ENCODE measurements at places on chromosomes 6 and 20.

DNA sequence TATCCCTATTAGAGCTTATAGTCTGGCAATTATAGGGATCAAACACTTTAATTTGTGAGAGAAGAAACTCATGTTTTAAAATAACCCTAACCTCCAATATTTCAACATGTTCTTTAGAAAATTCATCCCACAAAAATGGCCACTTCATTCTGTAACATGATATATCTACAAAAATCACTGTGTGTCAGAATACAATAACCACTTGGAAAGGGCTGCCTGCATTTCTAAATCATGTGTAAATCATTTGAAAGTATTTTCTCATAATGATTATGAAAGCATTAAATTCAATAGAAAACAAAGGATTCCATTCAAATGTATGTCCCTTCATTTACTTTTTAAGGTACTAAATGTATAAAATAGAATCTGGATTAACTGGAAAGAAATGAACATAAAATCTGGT lies 101.4 kb upstream of the NHSL1 start:
- no peak for DNase-seq

DNA sequence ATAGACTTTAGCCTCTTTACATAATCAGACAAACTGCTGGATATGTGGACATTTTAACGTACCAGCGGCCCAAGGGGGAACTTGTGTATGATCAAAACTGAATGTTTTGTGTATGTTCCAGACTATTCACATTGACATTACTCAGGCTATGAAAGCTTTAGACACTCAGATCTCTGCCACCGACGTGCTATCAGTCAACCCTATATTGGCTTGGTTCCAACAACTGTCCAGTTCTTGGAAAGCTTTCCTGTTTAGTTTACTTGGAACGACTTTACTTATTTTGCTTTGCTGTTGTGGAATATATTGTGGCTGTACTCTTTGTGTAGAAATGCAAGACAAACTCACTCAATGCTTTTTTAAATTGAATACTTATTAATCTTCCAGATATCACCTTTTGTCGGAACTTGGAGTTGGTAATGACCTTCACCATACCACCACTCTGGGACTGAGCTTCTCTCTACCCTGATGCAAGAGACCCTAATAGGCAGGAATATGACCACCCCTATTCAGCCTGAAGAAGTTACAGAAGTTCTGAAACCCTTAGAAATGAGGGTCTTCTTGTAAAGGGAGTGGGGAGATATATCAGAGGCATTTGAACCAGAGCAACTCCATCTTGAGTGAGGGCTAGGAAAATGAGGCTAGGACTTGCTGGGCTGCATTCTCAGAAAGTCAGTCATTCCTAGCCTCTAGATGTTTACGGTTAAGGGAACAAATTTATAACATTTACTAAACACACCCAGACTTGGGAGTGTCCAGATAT lies 49.0 kb upstream of the PAX1 start:
- no peak for DNase-seq

GRCh38 chr6:140988780-140989179 lies 1143.9 kb upstream of the GJE1 start:
- DNase-seq = no peak

GRCh38 chr6:135811170-135811569 lies 40.3 kb upstream of the PDE7B start:
- DNase-seq = no peak

DNA sequence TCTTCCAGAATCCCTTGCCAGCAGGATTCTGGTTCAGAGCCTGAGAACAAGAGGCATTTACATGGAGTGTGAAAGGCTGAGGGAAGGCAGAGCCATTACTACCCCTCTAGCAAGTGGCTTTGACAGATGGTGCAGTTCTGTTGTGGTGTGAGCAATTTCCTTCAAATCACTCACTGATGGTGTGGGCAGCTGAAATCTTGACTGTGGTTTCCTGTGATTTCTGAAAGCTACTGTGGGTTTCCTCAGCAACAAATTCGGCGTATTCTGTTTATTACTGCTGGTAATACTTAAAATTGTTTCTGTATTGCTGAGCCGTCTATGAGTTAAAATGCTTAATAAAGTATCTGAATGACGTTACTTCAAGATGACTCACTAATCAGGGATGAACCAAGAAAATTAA lies 181.5 kb upstream of the TCF21 start:
- no peak for DNase-seq

GRCh38 chr6:100691972-100692371 lies 189.2 kb downstream of the ASCC3 start:
- no peak for DNase-seq

DNA sequence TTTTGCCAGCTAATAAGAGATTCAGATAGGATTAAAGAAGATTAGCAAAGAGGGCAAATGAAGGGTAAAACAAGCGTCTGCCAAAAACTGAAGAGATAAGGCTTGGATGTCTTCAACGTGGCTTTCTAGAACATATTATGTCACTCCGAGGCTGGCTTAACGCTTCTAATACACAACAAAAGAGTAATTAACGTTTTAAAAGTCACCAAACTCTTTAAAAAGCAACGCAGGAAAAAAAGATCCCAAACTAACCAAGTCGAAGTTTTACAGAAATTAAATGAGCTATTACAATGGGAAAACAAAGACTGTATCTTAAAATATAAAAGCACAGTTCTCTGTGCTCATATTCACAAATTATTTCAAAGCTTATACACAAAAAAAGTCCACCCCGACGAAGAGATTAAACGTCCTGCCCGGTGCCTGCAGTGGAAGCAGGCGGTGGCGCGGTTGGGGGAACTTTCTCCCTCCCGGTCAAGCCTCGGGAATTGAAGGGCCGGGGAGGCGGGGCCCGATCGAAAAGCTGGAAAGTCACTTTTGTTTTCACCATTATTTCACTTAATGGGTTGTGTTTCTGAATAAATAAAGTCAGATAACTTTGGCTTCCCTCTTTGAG lies 1.2 kb downstream of the MAK start:
- DNase-seq = no peak

GRCh38 chr6:30568245-30568644 lies 3.0 kb upstream of the ABCF1 start:
- no peak for DNase-seq

GRCh38 chr6:117624869-117625481 lies 22.7 kb upstream of the GOPC start:
- no peak for DNase-seq

- no peak for DNase-seq
Observed at GRCh38 chr6:41579088-41579610, 33.0 kb downstream of the FOXP4 start.

DNA sequence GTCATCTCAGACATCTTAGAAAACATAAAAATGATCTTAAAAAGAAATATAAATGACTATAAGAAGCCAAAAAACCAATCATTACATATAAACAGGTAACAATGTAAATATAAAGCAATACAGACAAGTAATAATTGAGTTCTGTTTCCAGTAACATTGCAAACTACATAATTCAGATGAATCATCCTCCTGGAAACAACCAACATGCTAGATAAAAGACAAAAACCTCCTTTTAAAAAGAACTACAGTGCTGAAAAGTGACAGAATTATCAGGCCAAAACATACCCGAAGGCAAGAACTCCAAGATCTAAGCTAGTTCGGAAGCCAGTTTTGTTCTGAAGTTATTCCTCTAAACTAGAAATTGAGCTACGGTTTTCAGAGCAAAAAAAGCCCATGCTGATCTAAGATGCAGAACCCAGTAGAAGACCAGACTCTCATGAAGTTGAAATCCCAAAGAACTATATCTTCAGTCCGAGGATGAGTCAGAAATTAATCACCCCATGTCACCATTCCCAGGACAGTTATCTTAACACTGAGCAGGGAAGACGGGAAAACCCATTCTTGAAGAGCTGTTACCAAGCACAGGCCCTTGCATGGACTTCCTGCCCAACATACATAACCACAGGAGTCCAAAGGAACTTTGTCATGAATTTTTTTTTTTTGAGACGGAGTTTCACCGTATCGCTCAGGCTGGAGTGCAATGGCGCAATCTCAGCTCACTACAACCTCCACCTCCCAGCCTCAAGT lies 9.8 kb downstream of the PGM3 start:
- DNase-seq = no peak

GRCh38 chr6:74632196-74632875 lies 573.5 kb downstream of the COL12A1 start:
- no peak for DNase-seq

DNA sequence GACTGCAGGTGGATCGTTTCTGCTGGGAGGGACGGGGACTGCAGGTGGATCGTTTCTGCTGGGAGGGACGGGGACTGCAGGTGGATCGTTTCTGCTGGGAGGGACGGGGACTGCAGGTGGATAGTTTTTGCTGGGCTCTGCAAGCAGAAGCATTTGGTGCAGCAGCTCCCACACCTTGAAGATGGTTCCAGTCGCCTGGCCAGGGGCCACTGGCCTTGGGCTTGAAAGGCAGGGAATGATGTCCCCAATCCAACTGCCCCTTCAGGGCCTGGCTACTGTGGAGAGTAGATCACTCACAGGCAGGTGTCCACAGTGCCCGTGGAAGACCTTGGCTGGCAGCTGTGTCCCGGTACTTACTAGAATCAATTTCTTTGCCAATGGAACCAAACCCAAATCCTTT lies 68.2 kb downstream of the PSMG4 start:
- DNase-seq = no peak

DNA sequence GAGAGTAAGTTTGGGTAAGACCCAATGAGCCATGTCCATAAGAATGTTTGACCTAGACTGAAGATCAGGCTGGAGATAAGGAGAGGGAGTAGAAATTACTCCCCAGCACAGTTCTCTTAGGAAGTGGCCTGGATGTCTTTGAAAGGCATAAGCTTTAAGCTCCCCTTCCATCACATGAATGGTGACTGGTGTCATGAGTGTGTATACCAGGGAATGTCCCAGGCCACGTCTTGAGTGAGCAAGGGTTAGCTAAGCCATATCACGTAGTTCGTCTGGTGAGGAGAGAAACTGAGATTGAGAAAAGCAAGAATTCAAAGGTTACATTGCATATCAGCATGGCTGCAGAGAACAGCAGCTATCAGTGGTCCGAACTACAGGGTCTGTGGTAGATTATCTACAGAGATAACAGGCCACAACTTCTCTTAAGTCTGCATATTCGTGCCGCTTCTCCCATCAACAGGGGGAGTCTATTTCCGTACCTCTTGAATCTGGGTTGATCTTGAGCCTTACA lies 60.1 kb upstream of the BMP2 start:
- no peak for DNase-seq

- DNase-seq = no peak
Observed at GRCh38 chr20:24781418-24781980, 167.6 kb upstream of the CST7 start.

GRCh38 chr6:14921170-14921569 lies 324.7 kb upstream of the JARID2 start:
- no peak for DNase-seq

DNA sequence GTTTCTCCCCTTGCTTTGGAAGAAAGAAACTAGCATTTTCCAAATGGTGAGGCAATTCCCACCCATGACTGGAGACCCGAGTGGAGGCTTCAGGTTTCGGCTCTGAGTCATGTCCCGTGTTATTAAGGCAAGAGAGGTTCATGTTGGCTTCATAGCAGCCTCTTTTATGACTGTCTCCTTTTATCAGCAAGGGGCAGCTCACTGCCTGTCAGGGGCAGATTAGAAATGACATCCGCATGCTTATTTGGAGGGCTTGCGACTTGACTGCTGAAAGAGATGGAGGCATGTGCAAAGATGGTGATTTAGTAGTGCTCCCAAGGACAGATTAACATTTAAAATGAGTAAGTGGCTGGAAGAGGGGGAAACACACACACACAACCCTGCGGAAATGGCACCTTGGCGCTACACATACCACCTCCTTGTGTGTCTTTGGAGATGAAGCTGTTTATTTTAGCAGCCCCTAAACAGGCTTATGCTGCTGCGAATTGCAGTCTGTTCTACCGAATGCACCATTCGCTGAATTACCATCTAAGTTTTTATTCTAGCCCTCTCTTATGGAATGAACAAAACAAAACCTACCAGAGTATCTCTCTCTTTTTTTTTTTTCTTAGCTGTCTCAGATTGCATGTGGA lies 52.1 kb upstream of the VSTM2L start:
- no peak for DNase-seq

DNA sequence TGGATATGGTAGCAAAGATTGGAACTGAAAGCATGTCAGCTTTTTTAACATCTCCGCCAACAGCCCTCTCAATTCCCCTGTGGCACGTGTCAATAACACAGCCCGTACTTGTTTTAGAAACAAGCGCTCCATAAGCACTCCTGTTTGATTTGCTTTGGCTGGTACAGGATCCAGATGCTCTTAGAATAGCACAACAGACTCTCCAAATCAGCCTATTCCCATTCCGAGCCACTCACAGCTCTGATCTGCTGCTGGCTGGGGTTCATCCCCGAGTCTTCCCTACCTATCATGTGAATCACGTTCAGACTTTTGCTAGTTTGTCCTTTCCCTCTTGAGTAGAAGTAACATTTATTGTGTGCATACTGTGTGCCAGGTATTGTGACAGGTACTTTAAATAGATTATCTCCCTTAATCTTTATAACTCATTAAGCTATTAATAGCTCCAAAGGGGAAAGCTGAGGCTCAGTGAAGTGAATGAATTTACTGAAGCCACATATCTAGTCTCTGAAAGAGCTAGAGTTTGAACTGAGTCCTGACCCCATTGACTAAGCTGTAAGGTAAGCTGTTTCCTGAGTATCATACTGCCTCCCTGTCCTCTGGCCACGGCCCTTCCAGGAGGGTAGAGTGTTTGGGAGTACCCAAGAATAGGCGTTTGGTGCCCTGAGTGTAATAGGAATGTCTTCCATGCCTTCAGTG lies 46.7 kb downstream of the RALY start:
- no peak for DNase-seq

GRCh38 chr20:540391-541201 lies 3.0 kb downstream of the CSNK2A1 start:
- no peak for DNase-seq

- no peak for DNase-seq
Observed at GRCh38 chr6:17100806-17101205, 1.0 kb upstream of the STMND1 start.

DNA sequence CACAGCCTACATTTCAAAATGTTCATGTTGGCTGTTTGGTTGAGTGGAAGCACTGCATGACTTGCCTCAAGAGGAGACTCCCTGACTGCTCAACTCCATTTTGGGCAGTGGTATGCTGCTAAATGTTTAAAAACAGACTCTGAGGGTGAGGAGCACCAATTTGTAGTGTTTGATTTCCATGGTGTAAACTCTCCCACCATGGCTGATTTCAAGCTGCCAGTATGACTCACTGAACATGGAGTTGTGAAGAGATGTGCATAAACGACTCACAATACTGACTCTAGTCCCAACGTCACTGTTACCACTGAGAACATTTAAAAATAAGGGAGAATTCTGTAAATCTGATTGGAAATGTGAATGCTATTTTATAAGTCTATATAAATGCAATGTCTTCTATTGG lies 70.4 kb downstream of the BACH2 start:
- no peak for DNase-seq

DNA sequence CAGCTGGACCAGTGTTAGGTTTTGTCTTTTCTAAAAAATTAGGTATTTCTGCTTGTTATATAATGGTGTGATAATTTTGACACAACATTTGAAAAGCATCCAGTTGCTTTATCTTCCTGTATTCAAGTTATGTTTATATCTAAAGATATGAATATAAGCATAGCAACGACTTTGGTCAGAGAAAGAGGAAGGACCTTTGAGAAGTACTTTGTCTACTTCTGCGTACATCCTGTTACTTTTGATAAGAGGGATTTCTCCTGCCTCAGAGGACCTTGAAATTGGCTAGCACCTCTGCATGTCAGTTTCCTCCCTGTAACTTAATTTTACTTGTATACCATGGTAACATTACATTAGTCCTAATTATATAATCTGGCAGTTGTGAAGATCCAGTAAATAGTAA lies 24.8 kb downstream of the PHF20 start:
- DNase-seq = no peak

GRCh38 chr6:10759884-10760329 lies 12.3 kb downstream of the TMEM14B start:
- DNase-seq = no peak

GRCh38 chr6:169034516-169035167 lies 219.0 kb downstream of the THBS2 start:
- DNase-seq = no peak

All from esophagus squamous epithelium (tissue), 5 donors.